NCI-H1694 treated with DMSO at 0.1 percent for 48 hours (cell line): ENCODE measurements at places on chromosomes 4 and X.
A peak's percentile ranks its signal among the peaks of the same experiment; 100 is the strongest.

DNA sequence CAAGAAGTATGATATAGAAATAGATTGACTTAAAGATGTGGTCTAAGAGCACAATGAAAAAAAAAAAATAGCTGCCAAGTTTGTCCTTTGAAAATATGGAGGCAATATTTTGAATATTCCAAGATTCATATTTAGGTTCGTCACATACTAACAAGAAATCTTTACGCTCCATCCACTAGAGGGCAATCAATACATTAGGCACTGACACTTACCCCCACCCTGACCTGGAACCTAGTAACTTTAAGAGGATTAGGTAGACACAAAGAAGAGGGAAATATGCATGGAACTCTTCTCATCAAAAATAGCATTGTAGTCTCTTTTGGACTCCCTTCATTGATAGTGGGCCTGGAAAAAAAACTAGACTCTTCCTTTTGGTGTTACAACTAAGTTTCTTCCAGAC lies 1108.1 kb downstream of the PCDH19 start:
- DNase-seq, result no peak

DNA sequence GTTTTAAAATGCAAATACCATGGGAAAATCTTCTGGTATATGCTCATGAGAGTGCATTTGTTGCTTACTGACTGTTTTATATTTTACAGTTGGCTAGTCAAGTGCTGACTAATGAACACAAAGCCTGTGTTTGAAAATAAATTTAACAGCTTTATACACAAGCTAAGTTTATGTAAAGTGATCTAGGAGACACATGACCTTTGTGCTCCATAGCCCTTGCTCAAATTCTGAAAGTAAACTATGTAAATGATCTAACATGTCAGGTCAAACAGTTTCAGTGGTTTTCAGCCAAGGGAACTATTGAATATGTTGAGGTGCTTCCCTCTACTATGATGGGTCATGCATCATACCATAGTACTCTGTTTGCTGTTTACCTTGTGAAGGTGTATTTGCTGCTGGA lies 36.7 kb downstream of the DIAPH2 start:
- DNase-seq, result no peak

DNA sequence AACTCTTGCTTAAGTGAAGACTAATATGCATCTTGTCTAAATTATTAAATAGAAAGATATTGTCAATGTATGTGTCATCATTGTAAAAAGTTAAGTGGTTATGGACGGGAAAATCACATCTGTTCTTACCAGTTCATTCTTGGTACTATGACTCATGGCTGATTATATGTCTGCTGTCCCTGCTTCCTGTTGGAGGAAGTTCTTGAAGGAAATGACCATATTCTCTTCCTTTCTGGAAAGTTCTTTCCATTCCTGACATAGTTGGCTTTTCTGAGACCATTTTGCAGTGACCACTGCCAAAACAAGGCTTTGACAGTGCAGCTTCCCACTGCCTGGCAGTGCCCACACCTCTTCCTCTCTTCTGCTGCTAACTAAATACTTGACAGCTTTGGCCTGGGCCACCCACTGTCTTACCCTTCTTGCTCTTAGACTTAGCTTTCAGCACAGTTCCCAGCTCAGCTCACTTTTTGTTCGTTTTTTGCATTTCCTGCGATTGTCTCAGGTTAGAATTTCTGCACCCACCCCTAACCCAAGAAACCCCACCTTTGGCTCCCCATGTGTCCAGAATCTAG lies 13.2 kb upstream of the CLDN24 start:
- no peak for DNase-seq

GRCh38 chr4:7217474-7218321 lies 25.4 kb downstream of the SORCS2 start:
- DNase-seq, result no peak

GRCh38 chrX:109475174-109475891 lies 6.6 kb downstream of the GUCY2F start:
- peak; percentile 34 for DNase-seq

DNA sequence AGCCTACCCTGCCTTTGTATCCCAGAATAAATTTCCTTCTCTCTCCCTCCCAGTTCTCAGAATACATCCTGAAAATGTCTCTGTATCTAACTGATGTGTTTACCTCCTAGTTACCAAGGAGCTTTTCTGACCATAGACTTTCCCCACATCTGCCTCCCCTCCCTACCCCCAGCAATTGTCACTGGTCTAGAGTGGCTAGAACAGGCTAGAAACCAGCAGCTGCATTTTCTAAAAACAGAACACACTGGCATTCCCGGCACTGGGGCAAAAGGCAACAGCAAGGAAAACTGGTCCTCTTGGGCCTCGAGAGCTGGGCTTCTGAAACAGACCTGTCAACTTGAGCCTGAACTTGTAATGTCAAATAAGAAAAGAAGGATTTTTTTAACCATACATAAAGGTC lies 16.4 kb downstream of the TASL start:
- DNase-seq, result no peak

DNA sequence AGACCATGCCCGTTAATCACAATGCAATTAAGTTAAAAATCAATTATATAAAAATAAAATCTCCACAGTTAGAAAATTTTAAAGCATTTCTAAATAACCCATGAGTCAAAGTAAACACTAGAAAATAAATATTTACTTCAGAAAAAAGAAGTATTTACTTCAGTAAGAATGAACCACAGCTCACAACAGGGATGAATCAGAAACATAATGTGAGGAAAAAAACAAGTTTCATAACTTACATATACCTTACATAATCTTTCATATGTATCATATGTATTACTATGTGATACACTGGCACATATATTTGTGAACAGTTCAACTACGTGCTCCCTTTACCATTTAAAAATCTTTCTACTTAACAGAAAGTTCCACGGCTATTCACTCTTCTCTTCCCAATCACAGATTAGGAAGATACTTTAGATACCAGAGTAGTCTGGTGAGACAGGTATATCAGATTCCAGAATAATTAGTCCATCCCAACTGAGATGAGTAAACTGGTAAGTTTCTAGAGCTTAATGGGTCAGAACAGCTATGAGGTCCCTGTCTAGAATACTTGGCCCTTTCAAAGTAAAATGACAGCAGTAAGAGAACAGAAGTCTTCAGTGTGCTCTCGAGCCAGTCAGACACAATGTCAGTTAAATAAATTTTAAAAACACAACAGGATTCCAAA lies 70.3 kb downstream of the SH3RF1 start:
- DNase-seq, result no peak

GRCh38 chr4:150799207-150799606 lies 215.9 kb downstream of the LRBA start:
- DNase-seq, result no peak

- DNase-seq, result no peak
Observed at GRCh38 chrX:4710618-4711433, 997.4 kb upstream of the PRKX start.

DNA sequence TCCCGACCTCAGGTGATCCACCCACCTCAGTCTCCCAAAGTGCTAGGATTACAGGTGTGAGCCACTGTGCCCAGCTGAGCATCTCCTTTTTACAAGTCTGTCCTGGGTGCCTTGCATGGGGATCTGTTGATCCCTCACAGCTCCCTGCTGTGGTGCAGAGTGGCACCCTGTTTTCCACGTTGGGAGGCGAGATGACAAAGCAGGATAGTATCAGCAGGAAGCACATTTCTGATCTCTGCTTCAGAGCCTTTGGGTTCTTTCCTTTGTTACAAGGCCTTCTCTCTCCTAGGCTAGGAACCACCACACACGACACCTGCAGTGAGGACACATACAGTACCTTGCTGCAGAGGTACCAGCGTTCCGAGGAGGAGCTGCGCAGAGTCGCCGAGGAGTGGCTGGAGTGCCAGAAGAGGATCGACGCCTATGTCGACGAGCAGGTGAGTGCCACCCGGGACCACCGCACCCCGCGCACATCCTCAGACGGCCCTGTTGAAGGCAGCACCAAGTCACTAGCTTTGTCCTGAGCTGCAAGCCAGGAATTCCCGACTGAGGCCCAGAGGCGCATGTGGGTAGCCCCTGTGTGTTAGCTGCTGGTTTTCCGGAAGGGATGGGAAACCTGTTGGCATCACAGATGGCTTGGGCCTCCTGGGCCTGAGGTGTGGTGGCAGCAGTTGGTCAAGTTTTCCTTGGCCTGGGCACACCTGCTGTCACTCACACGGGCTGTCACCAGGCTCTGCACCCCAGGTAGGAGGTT lies 109.6 kb downstream of the TNIP2 start:
- no peak for DNase-seq

DNA sequence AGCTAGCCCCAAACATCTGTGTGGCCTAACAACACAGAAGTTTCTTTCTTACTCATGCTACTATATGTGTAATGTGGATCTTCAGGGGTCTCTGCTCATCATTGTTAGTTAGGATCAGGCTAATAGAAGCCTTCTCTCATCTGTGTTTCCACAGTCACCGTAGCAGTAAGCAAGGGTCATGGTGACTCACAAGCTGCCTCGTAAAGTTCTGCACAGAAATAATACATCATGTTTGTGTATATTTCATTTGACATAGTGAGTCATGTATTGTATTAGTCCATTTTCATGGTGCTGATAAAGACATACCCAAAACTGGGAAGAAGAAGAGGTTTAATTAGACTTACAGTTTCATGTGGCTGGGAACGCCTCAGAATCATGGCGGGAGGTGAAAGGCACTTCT lies 38.7 kb downstream of the SLC4A4 start:
- DNase-seq, result no peak

GRCh38 chrX:148929686-148930085 lies 429.3 kb downstream of the AFF2 start:
- DNase-seq, result no peak

DNA sequence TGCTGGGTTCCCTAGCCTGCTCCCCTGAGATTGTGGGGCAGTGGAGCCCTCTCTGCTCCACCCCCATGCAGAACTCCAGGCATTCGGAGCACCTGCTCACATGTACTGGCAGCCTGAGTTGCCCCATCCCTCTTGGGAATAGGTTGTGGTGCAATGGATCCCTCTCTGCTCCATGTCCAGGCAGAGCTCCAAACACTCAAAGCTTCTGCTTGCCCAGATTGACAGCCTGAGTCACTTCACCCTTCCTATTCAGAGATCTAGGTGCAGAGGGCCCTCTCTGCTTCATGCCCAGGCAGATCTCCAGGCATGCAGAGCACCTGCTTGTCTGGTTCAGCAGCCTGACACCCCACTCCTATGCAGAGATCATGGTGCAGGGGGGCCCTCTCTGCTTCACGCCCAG lies 18.6 kb upstream of the TEX13B start:
- no peak for DNase-seq

DNA sequence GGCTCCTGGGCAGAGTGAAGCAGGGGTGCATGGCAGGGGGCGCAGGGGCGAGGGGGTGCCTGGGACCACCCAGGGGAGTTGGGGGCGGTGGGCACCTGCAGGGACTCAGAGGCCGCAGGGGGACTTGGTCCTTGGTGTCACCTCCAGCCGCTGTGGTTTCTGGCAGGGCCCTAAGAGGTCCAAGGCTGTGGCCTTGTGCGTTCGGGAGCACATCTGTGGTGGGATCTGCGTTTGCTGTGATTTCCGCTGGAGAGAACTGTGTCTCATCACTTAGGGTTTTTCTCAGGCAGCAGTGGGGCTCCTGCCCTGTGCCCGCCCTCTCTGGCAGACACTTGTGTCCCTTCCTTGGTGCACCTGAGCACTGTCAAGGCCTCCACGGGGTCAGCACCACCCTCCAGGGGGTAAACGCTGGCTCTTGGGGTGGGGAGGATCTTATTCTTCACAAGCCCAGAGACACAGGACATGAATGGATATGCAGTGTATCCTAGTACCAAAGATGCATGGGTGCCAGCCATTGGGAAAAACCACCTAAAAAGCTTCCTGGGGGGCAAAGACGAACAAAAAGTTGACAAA lies 66.5 kb downstream of the ACOX3 start:
- no peak for DNase-seq

GRCh38 chr4:109052821-109053220 lies 249.6 kb downstream of the COL25A1 start:
- no peak for DNase-seq

DNA sequence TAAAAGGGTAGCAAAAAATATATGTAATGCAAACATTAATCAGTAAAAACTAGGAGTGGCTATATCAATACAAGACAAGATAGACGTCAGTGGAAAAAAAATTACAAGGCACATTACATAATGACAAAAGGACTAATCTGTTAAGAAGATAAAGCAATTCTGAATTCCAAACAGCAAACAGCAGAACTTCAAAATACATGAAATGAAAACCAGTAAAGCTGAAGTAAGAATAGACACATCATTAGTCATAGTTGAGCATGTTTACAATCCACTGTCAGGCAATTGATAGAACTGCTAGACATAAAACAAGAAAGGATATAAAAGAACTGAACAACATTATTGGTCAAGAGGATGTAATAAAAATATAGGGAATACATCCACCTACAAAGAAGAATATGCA lies 12.2 kb downstream of the SULT1B1 start:
- no peak for DNase-seq

GRCh38 chrX:11870789-11871188 lies 112.8 kb downstream of the MSL3 start:
- no peak for DNase-seq

DNA sequence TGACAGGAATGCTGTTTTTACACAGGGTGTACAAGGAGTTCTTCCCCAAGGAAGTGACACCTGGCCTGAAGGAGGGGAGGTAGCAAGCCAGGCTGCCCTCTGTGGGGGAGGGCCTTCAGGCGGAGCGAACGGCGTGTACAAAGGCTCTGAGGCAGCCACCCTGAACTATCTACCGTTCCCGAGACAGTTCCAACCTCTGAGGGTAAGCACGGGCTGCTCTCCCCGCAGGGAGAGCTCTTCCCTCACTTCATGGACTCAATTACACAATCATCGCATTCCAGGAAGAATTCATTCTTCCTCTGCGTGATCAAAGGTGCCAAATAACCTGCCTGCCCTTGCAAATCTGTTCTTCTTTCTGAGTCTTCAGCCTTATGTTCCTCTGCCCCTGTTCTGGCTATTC lies 4.8 kb downstream of the ELK1 start:
- DNase-seq, result no peak

DNA sequence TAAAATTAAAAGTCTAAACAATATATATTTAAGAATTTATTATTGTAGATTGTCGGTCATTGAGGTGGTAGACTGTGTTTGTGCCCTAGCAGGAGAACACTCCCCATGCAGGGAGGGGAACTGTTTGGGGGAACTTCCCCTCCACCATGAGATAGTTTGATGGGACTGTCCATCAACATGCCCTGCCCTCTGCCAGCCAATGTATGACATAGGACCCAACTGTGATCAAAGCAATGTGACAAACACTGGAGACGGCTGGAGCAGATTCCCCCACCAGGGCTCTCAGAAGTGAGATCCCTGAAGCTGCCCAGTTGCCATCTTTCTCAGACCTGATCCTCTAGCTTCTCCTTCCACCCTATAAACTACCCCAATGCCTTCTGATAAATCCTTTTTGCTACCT lies 44.9 kb downstream of the SH3KBP1 start:
- DNase-seq, result no peak
